GM19239 (cell line): ENCODE measurements at places on chromosomes 3 and 15.

GRCh38 chr3:61531528-61531927 is 29.8 kb upstream of the PTPRG start:
- DNase-seq, result no peak

- DNase-seq, result no peak
Observed at GRCh38 chr3:141477224-141477623, 9.6 kb upstream of the RASA2 start.

DNA sequence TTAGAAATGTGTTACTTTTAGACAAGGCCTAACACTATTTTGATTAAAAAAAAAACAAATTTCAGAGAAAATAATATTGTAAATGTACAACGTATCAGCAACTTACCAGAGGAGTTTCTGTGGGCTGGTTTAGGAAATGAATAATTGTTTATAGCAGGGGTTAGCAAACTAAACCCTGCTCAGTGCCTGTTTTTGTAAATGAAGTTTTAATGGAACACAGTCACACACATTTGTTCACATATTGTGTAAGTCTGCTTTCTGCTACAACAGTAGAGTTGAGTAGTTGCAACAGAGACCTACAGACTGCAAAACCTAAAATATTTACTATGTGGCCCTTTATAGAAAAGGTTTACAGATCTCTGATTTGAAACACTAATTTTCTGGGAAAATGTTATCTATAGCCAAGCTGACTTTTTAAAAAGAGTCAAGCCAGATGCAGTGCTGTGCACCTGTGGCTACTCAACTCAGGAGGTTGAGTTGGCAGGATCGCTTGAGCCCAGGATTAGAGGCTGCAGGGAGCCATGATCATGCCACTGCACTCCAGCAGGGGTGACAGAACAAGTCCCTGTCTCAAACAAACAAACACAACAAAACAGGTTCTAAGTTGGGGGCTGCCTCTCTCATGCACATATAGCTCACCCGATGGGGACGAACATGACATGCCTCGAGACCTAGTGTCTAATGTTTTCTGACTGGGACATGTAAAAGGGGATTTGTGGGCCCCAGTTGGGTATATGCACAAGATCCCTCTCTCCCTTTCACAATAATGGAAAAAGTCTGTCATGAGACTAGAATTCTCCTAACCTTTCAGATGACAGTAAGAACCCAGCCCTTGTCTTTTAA is 182.5 kb downstream of the TNIK start:
- no peak for DNase-seq

GRCh38 chr3:183185696-183186095 is 23.2 kb upstream of the LAMP3 start:
- no peak for DNase-seq

- peak; percentile 53 for DNase-seq
Observed at GRCh38 chr3:51671734-51672475, 853 bp downstream of the TEX264 start.

- DNase-seq, result no peak
Observed at GRCh38 chr3:47385007-47385406, 4.2 kb downstream of the PTPN23 start.

GRCh38 chr3:184005941-184006507 is 11.7 kb downstream of the ABCC5 start:
- peak; percentile 23 for DNase-seq
